ENCODE measurements at places on chromosomes 2 and 18.

DNA sequence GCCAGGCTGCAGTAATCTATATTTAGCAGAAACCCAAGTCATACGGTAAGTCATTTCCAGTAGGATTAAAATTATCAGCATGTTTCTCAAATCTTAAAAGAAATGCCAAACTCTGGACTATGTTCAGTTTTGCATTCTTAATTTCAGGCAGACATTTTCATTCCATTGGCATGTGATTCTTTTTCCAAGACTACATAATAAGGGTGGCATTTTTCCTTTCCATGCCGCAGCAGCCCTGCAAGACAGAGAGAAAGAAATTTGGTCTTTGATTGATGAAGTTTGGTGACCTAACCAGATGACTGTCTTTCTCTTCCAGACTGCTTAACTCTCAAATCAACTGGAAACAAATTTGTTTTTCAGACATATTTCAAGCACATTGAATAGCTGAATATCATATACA is 118.1 kb downstream of the FHOD3 start:
- no peak for DNase-seq

DNA sequence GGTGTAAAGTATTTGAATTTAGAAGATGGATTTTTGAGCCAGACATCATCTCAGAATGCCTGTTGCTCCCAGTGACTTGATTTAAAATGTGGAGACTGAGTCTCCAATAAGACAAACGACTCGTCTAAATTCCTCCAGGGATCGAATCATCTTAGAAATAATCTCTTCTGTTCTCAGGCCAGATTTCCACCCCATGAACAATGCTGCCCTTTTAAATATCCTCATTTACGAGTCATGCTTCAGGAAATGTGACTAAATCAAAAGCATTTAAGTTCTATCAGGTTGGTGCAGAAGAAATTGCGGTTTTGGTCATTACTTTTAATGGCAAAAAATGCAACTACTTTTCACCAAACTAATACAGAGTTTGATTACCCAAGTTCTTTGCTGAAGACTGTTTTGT is 684.6 kb upstream of the SOX11 start:
- DNase-seq: no peak

GRCh38 chr2:6236317-6236716 is 544.1 kb downstream of the SOX11 start:
- DNase-seq: no peak

DNA sequence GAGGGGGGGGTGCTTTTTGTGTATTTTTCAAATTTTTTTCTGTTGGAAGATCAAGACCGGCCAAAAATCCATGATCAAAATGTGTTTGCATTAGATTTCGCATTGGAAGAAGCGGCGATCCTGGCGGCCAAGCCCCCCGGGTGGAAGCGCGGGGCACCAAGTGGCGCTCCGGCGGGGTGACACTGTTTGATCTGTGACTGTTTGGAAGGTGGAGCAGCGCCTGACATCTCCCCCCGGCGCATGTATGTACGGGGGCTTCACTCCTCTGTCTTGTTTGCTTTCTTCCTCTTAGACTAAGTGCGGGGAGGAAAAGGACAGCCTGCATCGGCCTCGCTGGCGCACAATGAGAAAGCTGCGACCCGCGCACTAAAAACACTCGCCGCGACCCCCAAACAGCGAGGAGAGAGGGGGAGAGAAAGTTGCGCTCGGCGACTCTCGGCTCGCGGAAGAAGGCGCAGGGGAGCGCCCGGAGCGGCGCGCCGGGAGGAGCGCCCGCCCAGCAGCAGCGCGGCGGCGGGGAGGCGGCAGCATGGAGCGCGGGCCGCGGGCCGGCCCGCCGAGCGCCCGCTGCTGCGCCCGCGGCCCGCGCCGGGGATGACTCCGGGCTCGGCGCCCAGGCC is 515 bp downstream of the TSHZ1 start:
- DNase-seq: no peak

DNA sequence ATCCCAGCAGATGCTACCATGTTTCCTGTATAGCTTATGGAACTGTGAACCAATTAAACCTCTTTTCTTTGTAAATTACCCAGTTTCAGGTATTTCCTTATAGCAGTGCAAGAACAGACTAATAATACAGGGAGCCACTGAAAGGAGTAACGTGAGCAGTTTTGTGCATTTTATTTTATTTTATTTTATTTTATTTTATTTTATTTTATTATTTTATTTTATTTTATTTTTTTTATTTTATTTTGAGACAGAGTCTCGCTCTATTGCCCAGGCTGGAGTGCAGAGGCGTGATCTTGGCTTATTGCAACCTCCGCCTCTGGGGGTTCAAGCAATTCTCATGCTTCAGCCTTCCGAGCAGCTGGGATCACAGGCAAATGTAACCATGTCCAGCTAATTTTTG is 156.3 kb upstream of the MSH6 start:
- DNase-seq: no peak

DNA sequence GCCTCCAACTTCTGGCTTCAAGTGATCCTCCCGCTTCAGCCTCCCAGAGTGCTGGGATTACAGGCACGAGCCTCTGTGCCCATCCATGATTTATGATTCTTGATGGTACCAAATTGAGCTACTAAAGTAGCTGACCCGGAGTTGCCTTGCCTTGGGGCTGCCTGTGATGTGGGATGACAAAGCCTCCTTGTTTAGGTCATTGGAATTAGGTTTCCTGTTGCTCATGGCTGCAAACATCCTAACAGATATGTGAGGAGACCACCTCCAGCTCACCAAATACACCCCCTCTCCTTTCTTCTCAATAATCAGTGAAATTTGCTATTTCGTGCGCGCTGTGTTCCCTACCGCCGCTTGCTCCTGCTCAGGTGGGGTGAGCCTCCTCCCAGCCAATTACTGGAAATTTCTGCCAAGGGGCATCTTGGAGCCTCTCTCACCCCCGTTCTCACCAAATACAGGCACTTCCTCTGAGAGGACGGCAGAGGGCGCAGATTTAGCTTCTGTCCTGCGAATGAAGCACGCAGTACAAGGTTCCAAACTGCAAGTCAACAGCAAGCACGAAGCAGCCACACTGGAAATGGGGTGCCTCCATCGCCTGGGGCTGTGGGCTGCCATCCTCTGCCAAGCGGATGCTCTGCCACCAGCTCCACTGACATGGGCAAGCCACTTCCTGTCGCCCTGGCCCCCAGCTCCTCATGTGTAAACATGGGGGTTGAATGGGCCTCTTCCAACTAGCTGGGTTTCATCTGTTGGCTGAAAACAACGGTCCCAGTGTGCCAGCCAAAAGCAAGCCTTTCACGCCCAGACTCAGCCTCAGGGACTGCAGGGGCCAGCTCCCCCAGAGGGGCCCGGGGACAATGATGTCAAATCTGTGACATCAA is 71.7 kb downstream of the NCAPH start:
- DNase-seq: peak; percentile 78

- DNase-seq: no peak
These were observed 226.7 kb downstream of the TPGS2 start for GRCh38 chr18:36602071-36602470.

DNA sequence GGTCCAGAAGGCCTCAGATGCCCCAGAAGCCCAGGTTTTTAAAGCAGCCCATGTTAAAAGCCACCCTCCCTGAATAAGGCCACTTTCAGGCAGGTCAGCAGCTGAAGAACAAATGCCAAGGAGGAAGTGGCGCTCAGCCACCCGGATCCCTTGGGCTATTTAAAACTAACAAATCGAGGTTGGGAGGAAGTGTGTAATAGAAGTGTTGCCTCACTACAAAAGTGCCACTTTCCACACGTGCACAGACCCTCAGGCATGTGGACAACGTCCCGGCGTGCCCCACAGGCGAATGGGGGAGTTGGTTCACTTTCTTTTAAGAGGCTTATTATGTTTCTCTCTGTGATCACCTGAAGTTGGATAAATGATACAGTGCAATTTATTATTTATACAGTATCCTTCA is 173.8 kb upstream of the SALL3 start:
- no peak for DNase-seq

GRCh38 chr2:61368687-61369665 is 101.9 kb downstream of the USP34 start:
- DNase-seq: no peak

DNA sequence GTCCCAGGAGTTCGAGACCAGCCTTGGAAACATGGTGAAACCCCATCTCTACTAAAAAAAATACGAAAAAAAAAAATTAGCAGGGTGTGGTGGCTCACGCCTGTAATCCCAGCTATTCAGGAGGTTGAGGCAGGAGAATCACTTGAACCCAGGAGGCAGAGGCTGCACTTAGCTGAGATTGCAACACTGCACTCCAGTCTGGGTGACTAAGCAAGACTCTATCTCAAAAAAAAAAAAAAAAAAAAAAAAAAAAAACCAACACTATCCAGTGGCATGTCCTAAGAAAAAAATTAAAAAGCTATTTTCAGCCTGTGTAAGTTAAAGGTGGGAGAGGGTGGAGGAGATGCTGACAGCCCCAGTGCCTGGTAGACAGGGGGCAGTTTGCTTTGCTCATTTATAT is 32.2 kb upstream of the REL start:
- DNase-seq: no peak

GRCh38 chr18:45731716-45732115 is 7.7 kb downstream of the SLC14A1 start:
- DNase-seq: no peak

DNA sequence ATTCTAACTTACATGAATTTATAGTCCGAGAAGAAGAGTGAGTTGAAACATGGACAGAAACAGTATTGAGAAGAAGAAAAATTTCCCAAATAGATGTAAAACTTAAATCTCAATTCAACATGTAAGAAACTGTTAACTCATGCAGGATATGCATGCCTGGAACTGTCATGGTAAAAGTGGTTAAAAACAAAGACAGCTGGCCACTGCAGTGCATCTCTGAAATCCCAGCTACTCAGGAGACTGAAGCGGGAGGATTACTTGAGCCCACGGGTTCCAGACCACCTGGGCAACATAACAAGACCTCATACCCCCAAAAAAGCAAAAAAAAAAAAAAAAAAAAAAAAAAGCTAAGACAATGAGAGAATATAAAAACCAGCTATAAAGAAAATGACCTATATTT is 93.0 kb upstream of the TTC27 start:
- no peak for DNase-seq

- DNase-seq: no peak
These were observed 89.2 kb upstream of the GLS start for GRCh38 chr2:190791347-190791975.

DNA sequence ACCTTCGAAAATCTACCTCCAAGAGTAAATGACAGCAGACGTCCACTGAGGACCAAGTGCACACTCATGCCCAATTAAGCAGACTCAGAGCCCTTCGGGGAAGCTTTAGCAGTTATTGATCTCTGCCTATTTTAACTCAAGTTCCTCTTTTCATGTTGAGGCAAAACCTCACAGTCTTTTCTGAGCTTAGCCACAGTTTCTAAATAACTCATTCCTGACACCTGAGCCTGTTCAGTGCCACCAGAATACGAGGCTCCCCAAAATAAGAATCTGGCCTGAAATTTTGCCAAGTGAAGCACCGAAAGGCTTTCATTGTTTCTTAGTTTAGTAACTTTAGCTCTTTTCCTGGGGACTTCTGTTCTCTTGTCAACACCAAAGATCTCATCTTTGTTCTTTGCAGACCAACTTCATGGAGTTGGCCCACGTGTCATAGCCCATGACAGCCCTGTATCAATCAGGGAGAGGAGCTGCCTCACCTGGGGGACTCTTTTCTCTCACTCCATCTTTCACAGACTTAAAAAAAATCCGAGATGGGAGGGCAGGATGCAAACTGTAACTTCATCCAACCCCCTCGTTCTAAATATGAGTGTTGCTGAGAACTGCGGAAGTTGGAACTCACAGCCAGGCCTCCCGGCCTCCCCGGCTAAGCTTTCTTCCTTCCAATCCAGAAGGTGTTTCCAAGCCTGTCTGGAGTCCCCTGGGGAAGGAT is 22.2 kb downstream of the INPP5D start:
- DNase-seq: no peak

DNA sequence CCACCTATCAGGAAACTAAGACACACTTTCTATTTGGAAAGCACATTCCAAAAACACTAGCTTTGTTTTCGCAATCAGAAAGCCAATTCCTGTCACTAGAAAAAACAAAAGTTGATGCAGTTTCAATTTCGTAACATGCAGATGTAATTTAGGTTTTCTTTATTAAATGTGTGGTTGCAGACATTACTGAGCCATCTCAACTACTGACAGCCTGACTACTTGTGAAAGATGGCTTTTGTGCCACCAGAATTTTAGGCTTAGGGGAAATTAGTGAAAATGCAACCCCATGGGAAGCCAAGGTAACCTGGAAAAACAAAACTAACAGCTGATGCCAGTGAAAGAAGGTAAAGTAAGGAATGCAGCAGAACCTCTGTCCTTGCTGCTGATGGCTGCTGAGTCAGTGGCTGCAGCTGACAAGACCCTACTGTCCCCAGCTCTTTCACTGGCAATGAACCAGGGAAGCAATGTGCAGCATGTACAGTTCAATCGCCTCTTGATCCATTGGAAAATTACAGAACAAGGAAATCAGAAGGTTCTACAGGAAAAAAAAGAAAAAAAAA is 34.9 kb downstream of the FEZ2 start:
- no peak for DNase-seq

GRCh38 chr2:160433466-160434140 is 60.0 kb downstream of the RBMS1 start:
- DNase-seq: no peak

DNA sequence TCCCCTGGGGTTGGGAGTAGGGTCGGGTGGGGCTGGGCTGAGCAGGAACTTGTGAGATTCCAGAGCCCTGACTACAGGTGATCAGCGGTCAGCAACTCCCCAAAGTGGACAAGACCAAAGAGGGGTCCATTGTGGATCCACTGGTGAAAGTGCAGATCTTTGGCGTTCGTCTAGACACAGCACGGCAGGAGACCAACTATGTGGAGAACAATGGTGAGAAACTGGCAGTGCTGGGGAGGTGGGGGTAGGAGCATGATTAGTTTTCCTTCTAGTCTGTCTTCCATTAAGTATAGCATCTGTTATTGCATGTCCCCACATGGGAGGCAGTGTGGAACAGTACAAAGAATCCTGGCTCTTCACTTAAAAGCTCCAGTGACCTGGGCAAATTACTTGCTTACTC is 23.7 kb downstream of the ZNF142 start:
- no peak for DNase-seq

GRCh38 chr18:2971741-2972552 is 41.0 kb downstream of the LPIN2 start:
- peak; percentile 87 for DNase-seq

- DNase-seq: no peak
These were observed 229.5 kb downstream of the PIEZO2 start for GRCh38 chr18:10919851-10920250.

- no peak for DNase-seq
These were observed 26.3 kb upstream of the SPATA3 start for GRCh38 chr2:230969659-230970015.

DNA sequence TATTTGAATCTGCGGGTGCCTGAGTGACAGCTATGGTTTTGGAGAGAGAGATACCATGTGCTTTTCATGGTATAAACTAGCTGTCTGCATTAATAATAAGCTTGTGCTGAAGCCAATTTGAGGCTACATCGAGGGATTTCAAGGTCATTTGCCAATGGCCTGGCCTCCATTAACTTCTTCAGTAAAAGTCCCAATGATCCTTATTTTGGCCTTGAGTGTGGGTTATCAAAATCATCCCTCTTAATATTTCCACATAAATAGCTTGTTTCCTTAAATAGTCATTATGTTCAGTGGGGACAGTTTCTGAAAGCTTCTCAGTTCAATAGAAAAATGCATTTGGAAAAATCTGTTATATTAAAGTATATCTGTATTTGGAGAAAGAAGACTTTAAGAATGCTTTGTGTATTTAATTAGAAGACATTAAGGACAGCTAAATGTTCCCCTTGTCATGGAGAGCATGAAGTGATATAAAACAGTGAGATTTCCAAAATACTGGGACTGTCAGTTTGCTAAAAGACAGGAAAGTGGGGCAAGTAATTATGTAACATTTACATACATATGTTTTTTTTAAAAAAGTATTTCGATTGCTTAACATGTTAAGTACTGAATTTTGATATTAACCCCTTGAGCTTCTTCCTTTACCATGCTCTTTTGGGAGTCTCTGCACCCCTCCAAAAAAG is 355.5 kb upstream of the ZEB2 start:
- no peak for DNase-seq
